ENCODE measurements at places on chromosomes 7 and 10.
A peak's percentile ranks its signal among the peaks of the same experiment; 100 is the strongest.

GRCh38 chr10:110600487-110601101 is 33.1 kb downstream of the SMC3 start:
- peak; percentile 7 for DNase-seq

GRCh38 chr10:60271319-60272040 is 118.2 kb downstream of the ANK3 start:
- DNase-seq: no peak

- DNase-seq: no peak
Observed at GRCh38 chr7:49001610-49002033, 77.3 kb downstream of the CDC14C start.

- DNase-seq: peak; percentile 81
Observed at GRCh38 chr7:3272691-3273141, 28.3 kb upstream of the SDK1 start.

- DNase-seq: no peak
Observed at GRCh38 chr7:37151741-37152413, 296.8 kb downstream of the ELMO1 start.

GRCh38 chr10:69948261-69948660 is 104.4 kb upstream of the MACROH2A2 start:
- DNase-seq: no peak

DNA sequence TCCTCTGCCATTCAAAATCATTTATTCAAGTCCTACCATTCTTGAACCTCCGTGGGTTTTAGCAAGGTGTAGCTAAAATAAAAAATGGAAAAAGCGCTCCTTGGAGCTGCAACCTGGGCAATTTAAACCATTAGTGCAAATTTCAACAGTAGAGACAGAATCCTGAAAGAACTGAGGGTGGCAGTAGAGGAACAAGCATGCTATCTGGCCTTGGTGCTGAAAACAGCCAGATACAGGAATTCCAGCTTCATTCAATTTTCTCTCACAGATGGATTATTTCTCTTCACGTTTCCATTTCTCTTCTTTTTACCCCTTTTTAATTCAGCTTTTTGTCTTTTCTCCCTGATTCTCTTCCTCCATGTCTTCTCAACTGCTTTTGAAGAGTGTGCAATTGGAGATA is 77.7 kb downstream of the OTUD1 start:
- no peak for DNase-seq

All from HTR-8/SVneo (cell line).